ENCODE measurements at places on chromosomes 4 and X. TPM values are rescaled to one million over a fixed set of nuclear protein-coding genes. Genes with fewer than 3 reads are reported as not detected.

The KCNIP4 gene
- total RNA-seq, result not detected

The SMIM43 gene
- total RNA-seq, result 0.50 TPM

The IL13RA2 gene
- not detected for total RNA-seq

The TCEANC gene
- total RNA-seq, result 3.2 TPM

The SLC6A14 gene
- total RNA-seq, result not detected

The MCF2 gene
- 0.96 TPM for total RNA-seq

The LUZP4 gene
- total RNA-seq, result 0.17 TPM

GRCh38 chrX:41862562-41863184 lies 60.7 kb downstream of the CASK start:
- H3K4me1 ChIP-seq, result no peaks in the 10 kb centered on the region
- H3K4me3 ChIP-seq, result no peak overlapping the region
- no peak for DNase-seq
- H3K27me3 ChIP-seq, result no peaks in the 10 kb centered on the region

- no peak for DNase-seq
- no peak overlapping the region for H3K27ac ChIP-seq
- H3K27me3 ChIP-seq, result no peaks in the 10 kb centered on the region
- no peak overlapping the region for H3K4me3 ChIP-seq
Measured at GRCh38 chr4:52873191-52873590, 11.1 kb downstream of the RASL11B start.

GRCh38 chr4:83561381-83561780 lies 25.5 kb downstream of the GPAT3 start:
- H3K27me3 ChIP-seq, result no peaks in the 10 kb centered on the region
- no peaks in the 10 kb centered on the region for H3K4me1 ChIP-seq
- H3K27ac ChIP-seq, result no peak overlapping the region
- H3K36me3 ChIP-seq, result no peaks in the 10 kb centered on the region
- DNase-seq, result no peak

GRCh38 chr4:183335369-183335940 lies 13.2 kb upstream of the CLDN24 start:
- DNase-seq, result no peak
- H3K4me3 ChIP-seq, result no peak overlapping the region
- no peaks in the 10 kb centered on the region for H3K4me1 ChIP-seq
- no peaks in the 10 kb centered on the region for H3K36me3 ChIP-seq

- no peak overlapping the region for H3K27ac ChIP-seq
- no peaks in the 10 kb centered on the region for H3K4me1 ChIP-seq
- DNase-seq, result no peak
- H3K27me3 ChIP-seq, result no peaks in the 10 kb centered on the region
- H3K4me3 ChIP-seq, result no peak overlapping the region
Measured at GRCh38 chrX:13742397-13743176, 8.0 kb downstream of the OFD1 start.

DNA sequence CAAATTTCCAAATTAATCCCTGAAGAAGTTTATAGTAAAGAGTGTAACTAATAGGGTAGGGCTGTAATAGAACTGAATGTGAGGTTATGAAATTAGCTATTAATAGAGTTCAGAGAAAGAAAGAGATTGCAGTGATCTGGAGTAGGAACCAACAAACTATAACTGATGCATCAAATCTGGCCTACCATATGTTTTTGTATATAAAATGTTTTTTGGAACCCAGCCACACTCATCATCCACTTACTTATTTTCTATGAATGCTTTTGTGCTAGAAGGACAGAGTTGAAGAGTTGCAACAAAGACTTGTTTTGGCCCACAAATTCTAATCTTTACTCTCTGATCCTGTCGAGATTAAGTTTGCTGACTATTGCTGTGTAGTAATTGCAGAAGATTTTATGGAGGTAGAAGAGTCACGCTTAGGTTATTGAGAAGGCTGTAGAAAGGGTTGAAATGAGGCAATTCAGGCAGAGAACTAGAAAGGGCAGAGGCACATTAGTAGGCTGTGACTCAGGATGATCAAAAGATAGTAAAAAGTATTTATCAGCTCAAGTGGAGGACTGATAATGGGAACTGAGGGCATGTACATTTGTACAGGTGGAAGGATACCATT lies 298.7 kb upstream of the EMCN start:
- H3K36me3 ChIP-seq, result no peaks in the 10 kb centered on the region
- H3K4me3 ChIP-seq, result no peak overlapping the region
- H3K4me1 ChIP-seq, result peaks cover under 1% of the 10 kb centered on the region
- H3K27me3 ChIP-seq, result no peaks in the 10 kb centered on the region

GRCh38 chrX:24190500-24191156 lies 41.1 kb downstream of the ZFX start:
- H3K4me1 ChIP-seq, result no peaks in the 10 kb centered on the region
- H3K4me3 ChIP-seq, result no peak overlapping the region
- no peak for DNase-seq
- no peak overlapping the region for H3K27ac ChIP-seq
- H3K36me3 ChIP-seq, result no peaks in the 10 kb centered on the region
- H3K27me3 ChIP-seq, result no peaks in the 10 kb centered on the region

DNA sequence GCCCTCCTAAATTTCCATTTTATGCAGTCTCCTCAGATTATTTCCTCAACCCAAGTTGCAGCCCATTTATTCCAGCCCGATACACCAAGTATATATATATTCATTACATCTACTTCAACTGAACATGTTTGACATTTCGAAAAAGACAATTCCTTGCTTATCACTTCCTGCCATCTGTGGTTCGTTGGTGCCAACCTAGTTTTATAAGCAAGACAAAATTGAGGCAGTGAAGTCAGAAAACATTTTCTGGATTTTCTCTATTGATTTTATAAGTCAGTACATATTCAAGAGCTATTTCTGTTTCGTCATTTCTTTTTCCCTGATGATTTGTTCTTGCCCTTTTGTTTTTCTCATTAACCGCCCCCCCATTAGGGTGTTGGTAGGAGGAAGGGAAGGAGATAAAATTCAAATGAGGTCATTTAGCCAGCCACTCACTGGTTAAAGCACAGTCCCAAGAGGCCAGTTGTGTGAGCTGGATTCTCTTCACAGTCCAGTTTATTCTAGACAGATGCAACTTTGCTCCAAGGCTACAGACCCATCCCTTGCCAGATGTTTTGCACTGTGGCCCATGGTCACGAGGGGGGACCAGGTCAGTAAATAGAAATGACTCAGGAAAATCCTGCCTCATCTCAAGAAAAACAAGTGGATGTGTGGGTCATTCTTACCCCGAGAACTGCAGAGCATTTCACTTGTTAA lies 20.3 kb upstream of the VEGFD start:
- no peak overlapping the region for H3K4me3 ChIP-seq
- no peaks in the 10 kb centered on the region for H3K27me3 ChIP-seq
- H3K36me3 ChIP-seq, result no peaks in the 10 kb centered on the region
- no peaks in the 10 kb centered on the region for H3K4me1 ChIP-seq

DNA sequence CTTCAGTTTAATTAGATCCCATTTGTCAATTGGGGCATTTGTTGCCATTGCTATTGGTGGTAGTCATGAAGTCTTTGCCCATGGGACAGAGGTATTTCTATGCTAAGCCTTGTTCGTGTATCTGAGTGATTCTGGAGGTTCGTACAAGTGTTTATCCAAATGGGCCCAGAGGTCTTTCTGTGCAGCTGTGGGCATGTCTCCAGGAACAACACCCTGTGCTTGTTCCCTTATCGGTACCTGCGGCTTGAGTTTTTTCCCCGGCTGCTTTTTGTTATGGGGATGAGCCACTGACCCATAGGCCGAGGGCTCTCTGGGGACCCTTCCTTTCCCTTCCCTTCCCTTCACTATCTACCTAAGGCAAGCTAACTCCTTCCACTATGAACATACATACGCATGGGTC lies 81.4 kb upstream of the WDR1 start:
- no peak overlapping the region for H3K27ac ChIP-seq
- no peaks in the 10 kb centered on the region for H3K4me1 ChIP-seq
- H3K4me3 ChIP-seq, result no peak overlapping the region
- no peaks in the 10 kb centered on the region for H3K27me3 ChIP-seq

DNA sequence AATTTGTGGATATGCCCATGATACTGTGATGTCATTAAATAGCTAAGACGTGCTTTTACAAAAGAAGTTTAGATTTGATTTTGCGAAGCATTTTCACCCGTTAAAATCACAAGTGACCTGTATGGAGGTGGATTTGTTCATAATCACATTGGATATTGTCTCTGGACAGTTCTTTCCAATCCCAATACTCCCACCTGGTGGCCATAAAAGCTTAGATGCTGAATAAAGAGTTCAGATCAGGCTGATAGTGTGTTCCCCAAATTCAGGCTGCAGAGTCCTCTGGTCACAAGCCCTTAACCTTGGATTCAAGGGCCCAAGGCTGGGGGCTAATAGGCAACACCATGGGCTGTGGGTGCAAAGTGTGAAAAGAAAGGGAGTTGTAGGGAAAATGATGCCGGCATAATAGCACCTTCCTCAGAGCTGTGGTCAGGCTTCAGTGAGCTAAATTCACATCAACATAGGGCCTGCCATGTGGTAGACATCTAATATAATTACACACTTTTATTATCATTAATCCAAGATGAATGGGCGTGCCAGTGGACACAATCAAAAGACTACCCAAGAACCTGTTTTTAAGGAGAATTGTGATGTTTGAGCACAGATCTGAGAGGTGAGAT lies 28.1 kb downstream of the SMIM43 start:
- no peak overlapping the region for H3K4me3 ChIP-seq
- H3K4me1 ChIP-seq, result peaks cover 2% of the 10 kb centered on the region
- DNase-seq, result peak; percentile 51

DNA sequence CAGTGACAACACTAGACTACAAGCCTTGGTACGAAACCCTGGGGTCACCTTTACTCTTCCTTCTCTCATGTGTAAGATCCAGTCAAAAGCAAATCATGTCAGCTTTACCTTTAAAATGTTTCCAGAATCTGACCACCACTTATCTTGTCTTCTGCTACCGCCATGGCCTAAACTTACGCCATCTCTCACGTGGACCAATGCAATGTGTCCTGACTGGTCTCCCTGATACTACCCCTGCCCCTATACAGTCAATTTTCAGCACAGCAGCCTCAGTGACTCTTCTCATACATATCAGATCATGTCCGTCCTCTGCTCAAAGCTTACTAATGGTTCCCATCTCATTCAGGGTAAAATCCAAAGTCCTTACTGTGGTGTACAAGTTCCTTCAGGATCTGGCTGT lies 15.0 kb upstream of the MAML3 start:
- no peaks in the 10 kb centered on the region for H3K36me3 ChIP-seq
- no peaks in the 10 kb centered on the region for H3K27me3 ChIP-seq
- H3K4me3 ChIP-seq, result no peak overlapping the region
- no peak for DNase-seq

DNA sequence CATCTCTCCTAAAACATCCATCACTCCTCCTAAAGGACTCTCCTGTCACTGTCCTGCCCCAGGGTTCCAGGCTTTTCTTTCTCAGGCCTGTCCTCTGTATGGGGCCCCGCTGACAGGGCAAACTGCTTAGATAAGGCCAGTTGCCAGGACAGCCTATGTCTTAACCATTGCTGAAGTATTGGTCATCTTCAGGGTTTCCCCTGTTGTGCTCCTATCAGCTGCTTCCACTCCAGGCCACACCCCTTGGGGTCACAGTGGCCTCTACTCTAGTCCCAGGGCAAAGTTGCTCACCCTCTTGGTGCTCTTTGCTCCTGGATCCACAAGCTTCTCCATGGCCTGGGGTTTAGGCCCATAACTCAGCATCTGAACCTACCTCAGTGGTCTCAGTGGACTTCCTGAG lies 138.0 kb upstream of the PJA1 start:
- H3K27me3 ChIP-seq, result no peaks in the 10 kb centered on the region
- no peak overlapping the region for H3K27ac ChIP-seq
- no peak overlapping the region for H3K4me3 ChIP-seq
- no peaks in the 10 kb centered on the region for H3K36me3 ChIP-seq
- H3K4me1 ChIP-seq, result peaks cover 19% of the 10 kb centered on the region
- no peak for DNase-seq

- peaks cover 9% of the 10 kb centered on the region for H3K27me3 ChIP-seq
- no peaks in the 10 kb centered on the region for H3K36me3 ChIP-seq
- H3K27ac ChIP-seq, result no peak overlapping the region
- H3K4me3 ChIP-seq, result no peak overlapping the region
- H3K4me1 ChIP-seq, result peaks cover 11% of the 10 kb centered on the region
Measured at GRCh38 chr4:25028851-25029250, 1.9 kb downstream of the LGI2 start.

GRCh38 chr4:26726655-26727387 lies 133.8 kb upstream of the STIM2 start:
- H3K36me3 ChIP-seq, result no peaks in the 10 kb centered on the region
- H3K27ac ChIP-seq, result no peak overlapping the region
- H3K27me3 ChIP-seq, result no peaks in the 10 kb centered on the region

DNA sequence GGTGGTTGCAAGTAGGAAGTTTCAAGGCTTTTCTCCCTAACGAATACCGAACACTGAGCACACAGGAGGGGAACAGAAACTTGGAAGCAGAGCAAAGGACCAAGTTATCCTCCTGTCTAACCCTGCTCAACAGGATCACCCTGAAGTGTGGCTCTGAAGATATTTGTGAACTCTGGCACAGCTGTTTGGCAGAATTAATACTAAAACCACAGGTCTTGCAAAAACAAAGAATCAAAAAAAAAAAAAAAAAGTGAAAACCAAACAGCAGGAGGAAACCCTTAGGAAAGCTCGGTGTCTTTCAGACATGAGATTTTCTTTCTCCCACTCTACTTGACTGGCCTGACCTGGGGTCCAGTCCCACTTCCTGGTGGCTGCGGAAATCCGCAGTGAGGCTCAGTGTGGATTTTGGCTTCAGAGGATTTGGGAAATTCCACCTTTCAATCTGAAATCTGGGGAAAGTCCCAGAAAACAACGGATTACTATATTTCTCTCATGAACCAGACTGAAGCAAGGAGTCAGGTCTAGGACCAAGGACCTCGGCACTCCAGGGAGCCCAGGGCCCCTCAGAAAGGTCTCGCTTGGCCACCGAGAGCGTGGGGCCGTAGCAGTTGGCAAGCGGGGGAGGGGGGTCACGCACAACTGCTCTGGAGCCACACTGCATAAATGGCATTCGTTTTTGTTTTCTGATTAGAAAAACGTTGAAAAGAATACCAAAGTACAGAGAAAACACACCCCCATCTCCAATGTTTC lies 867 bp downstream of the TIFA start:
- peaks cover 23% of the 10 kb centered on the region for H3K27me3 ChIP-seq
- H3K27ac ChIP-seq, result no peak overlapping the region
- H3K36me3 ChIP-seq, result no peaks in the 10 kb centered on the region
- DNase-seq, result no peak
- H3K4me1 ChIP-seq, result no peaks in the 10 kb centered on the region

GRCh38 chr4:7421356-7422150 lies 13.2 kb downstream of the PSAPL1 start:
- H3K4me1 ChIP-seq, result no peaks in the 10 kb centered on the region
- no peak overlapping the region for H3K4me3 ChIP-seq
- peak; percentile 30 for DNase-seq

GRCh38 chr4:76611616-76612207 lies 176.7 kb downstream of the SHROOM3 start:
- H3K4me3 ChIP-seq, result no peak overlapping the region
- peaks cover 25% of the 10 kb centered on the region for H3K4me1 ChIP-seq
- no peak overlapping the region for H3K27ac ChIP-seq
- H3K36me3 ChIP-seq, result no peaks in the 10 kb centered on the region

- H3K36me3 ChIP-seq, result no peaks in the 10 kb centered on the region
Measured at GRCh38 chr4:112973750-112974251, 75.7 kb upstream of the ANK2 start.

All from H1 (cell line).